ENCODE measurements at places on chromosomes 2 and 18. TPM values are rescaled to one million over a fixed set of nuclear protein-coding genes. Genes with fewer than 3 reads are reported as not detected.

GRCh38 chr2:121051311-121051710, 233.7 kb downstream of the TFCP2L1 start:
- H3K27me3 ChIP-seq: no peaks in the 10 kb centered on the region
- no peaks in the 10 kb centered on the region for H3K4me1 ChIP-seq

DNA sequence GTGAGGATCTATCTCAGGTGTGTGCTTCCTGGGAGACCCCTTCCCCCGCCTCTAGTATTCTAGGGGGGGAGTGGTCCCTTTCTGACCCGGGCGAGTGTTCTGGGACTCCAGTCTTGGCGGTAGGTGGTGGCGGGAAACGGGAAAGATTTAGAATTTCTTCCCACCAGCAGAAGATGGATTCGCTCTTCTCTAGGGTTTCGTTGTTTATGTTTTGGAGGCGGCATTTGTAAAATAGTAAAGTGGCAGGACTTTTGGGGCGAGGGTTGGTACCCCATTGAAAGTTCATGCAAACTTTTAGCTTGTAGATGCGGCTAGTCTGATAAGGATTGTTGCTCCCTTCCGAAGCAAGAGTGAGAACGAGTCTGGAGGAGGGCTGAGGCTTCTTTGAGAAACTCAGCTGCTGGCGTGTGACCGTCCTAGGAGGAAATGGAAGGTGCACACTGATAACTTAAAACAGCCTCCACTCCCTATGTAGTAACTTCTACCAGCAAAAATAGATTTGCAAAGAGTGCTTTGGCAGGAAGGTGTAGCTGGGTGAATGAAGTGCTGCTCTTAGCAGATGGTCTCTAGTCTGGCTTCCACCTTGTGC, 412 bp downstream of the GPD2 start:
- peak overlapping the region; percentile 98 for H3K27ac ChIP-seq
- no peaks in the 10 kb centered on the region for H3K27me3 ChIP-seq
- H3K4me1 ChIP-seq: peaks cover 7% of the 10 kb centered on the region
- no peak for DNase-seq
- H3K36me3 ChIP-seq: no peaks in the 10 kb centered on the region
- H3K4me3 ChIP-seq: peak overlapping the region; percentile 84

DNA sequence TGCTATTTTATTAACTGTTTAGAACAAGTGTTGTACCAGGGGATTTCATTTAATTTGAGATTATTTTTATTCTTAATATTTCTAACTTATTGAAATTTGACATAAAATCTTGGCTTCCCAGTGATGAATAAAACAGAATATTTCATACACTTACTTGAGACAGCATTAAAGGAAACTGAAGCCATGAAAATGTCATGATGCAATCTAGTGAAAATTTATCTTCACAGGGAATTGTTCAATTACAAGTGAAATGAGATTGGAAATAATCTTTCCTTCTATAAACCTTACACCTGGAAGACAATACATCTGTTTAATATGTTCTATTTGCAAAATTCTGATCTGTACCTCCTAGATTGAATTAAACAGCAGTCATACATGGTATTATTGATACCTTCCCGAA, 511.0 kb upstream of the CDH7 start:
- no peaks in the 10 kb centered on the region for H3K4me1 ChIP-seq
- no peak overlapping the region for H3K27ac ChIP-seq
- no peak for DNase-seq
- H3K4me3 ChIP-seq: no peak overlapping the region

DNA sequence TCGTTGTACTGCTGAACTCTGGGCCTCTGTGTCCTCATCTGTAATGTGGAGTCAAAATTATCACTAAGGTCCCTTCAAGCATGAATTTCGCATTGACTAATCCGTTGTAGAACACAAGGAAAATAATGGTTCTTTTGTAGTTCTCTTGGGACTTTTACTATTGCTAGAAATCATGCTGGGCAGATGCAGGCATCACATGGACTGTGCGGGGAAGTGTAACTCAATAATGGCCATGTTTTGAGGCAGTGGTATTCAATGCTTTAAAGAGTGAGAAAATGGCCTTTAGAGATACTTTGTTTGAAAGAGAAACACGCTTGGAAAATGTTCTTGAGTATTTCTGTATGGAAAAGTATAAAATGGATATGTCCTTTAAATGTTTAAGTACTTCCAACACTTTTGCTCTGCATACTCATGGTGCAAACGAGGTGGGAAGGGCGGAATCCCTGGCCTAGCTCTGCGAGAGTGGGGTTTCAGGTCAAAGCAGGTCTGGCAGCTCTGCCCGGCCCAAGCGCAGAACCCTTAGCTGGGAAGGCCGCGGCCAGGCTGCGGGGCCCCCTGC, 117.3 kb upstream of the MSTN start:
- DNase-seq: no peak
- peak overlapping the region; percentile 80 for H3K4me3 ChIP-seq
- H3K27me3 ChIP-seq: no peaks in the 10 kb centered on the region
- no peak overlapping the region for H3K27ac ChIP-seq
- no peaks in the 10 kb centered on the region for H3K36me3 ChIP-seq

DNA sequence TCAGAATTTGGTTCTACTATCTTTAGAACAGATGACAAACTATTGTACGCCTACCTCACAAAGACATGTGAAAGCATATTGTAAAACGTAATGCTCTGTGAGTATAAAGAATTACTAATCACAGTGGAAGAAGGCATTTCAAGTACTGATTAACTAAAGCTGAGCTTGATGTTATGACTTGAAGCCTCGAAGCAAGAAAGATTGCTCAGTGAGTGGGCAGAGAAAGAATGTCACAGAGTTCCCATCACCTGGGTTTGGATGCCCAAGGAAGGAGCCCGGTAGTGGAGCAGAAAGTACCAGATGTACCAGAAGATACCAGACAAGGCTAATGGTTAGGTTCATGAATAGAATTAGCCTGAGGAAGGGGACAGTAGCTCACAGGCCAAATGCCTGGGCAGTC, 39.5 kb upstream of the FAM110C start:
- no peaks in the 10 kb centered on the region for H3K36me3 ChIP-seq
- DNase-seq: no peak
- no peak overlapping the region for H3K27ac ChIP-seq
- no peak overlapping the region for H3K4me3 ChIP-seq
- H3K4me1 ChIP-seq: peaks cover 7% of the 10 kb centered on the region

Gene REG3G
- total RNA-seq: 1.5 TPM

Gene CDH19
- total RNA-seq: 3.5 TPM

DNA sequence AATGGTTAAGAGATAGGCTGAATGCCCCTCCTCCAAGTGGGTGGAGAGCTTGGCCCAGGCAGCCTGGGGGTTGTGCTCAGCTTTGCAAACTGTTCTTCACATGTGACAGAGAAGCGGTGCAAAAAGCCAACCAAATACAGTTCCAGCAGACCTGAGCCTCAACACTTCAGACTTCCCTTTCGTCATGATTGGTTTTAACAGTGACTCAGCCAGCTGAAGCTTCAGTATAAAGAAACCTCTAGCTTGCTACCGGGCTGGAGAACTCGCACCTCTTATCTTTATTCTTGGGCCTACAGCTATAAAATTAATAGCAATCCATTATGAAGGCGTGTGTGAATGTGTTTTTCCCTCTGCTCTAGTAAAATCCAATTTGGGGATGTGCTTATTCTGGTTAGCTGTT, 20.0 kb downstream of the SETBP1 start:
- no peaks in the 10 kb centered on the region for H3K36me3 ChIP-seq
- DNase-seq: no peak
- H3K4me3 ChIP-seq: no peak overlapping the region
- H3K27me3 ChIP-seq: no peaks in the 10 kb centered on the region
- H3K4me1 ChIP-seq: peaks cover 26% of the 10 kb centered on the region
- H3K27ac ChIP-seq: no peak overlapping the region

GRCh38 chr2:98985905-98986666, 50.1 kb upstream of the CRACDL start:
- no peak for DNase-seq
- no peaks in the 10 kb centered on the region for H3K27me3 ChIP-seq
- no peaks in the 10 kb centered on the region for H3K4me1 ChIP-seq
- no peak overlapping the region for H3K27ac ChIP-seq
- H3K36me3 ChIP-seq: no peaks in the 10 kb centered on the region

Gene SH3RF3
- 5.2 TPM for total RNA-seq

GRCh38 chr2:25000503-25001324, 29.0 kb upstream of the DNAJC27 start:
- no peak for DNase-seq
- H3K27ac ChIP-seq: no peak overlapping the region
- no peaks in the 10 kb centered on the region for H3K27me3 ChIP-seq
- H3K4me3 ChIP-seq: no peak overlapping the region

Gene DNPEP
- total RNA-seq: 69.6 TPM

DNA sequence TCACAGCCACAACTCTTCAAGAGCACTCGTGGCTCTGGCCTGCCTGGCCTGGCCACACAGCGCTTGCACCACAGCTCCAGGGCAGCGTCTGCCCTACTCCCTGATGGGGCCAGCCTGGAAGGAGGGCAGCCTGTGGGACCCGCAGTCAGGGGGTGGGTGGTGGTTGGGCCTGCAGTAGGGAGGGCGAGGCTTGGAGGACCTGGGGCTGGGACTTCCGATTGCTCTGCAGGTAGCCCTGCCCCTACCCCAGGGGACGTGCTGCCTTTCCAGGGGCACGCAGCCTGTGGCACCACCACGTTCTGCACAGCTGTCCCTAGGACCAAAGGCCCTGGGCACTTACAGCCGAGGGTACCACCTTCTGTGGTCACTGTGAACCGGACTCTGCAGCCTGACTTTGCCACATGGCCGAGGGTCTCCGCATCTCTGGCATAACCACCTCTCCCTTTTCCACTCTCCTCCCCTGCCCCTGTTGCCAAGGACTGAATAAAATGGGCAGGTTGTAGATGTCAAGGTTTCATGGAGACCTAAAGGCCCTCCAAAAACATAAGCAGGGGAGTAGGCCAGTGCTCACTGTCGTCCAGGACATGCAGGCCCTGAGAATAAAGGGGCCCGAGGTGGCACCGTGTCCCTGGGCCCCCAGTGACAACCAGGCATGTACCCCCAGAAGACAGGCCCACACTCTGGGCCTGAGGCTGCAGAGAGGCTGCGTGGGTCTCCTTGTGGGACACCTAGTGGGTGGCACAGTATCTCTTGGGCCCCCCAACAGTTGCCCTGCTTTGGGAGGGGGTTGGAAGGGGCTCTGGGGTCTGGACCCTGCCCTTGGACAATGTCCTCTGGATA, 87.3 kb downstream of the INHBB start:
- no peak overlapping the region for H3K4me3 ChIP-seq
- H3K36me3 ChIP-seq: no peaks in the 10 kb centered on the region
- no peaks in the 10 kb centered on the region for H3K27me3 ChIP-seq
- no peak for DNase-seq
- no peaks in the 10 kb centered on the region for H3K4me1 ChIP-seq
- no peak overlapping the region for H3K27ac ChIP-seq

Gene EVA1A
- total RNA-seq: 12.2 TPM

Gene CFC1
- not detected for total RNA-seq

Gene TEKT4
- not detected for total RNA-seq

Gene ACKR3
- total RNA-seq: 15.0 TPM

Gene TRPM8
- total RNA-seq: not detected

DNA sequence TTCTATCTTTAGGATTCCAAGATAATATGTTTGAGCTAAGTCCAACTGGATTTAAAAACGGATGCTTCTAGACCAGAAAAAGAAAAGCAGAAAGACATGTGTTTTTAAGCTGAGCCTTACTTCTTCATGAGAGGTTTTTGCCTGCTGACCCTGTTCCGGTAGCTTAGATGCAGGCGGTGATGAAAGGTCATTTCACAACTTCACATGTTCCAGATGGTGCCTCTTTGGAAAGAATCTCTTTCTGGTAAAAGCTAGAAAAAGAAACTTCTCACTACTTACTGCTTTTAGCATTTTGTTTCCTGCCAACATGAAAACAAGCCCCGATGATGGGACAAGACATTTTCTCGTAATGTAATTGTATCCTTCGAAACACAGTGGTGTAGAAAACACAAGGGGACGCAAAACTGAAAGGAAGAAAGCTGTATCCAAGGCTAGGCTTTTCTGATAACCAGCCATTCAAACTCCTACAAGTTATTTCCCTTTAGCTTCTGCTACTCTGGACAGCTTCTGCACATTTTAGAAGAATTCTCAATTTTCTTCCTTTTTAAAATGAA, 407.3 kb upstream of the LYPD1 start:
- H3K4me3 ChIP-seq: no peak overlapping the region
- peaks cover 2% of the 10 kb centered on the region for H3K4me1 ChIP-seq
- H3K36me3 ChIP-seq: no peaks in the 10 kb centered on the region
- no peaks in the 10 kb centered on the region for H3K27me3 ChIP-seq

GRCh38 chr2:177689623-177690022, 297.1 kb downstream of the AGPS start:
- no peaks in the 10 kb centered on the region for H3K27me3 ChIP-seq
- H3K27ac ChIP-seq: no peak overlapping the region
- H3K4me3 ChIP-seq: no peak overlapping the region
- DNase-seq: no peak
- no peaks in the 10 kb centered on the region for H3K36me3 ChIP-seq
- H3K4me1 ChIP-seq: peaks cover 5% of the 10 kb centered on the region

Gene PPP1R1C
- total RNA-seq: not detected

- H3K4me3 ChIP-seq: no peak overlapping the region
- H3K36me3 ChIP-seq: no peaks in the 10 kb centered on the region
- no peak overlapping the region for H3K27ac ChIP-seq
- H3K27me3 ChIP-seq: no peaks in the 10 kb centered on the region
Measured at GRCh38 chr2:58449286-58450010, 208.3 kb upstream of the FANCL start.

DNA sequence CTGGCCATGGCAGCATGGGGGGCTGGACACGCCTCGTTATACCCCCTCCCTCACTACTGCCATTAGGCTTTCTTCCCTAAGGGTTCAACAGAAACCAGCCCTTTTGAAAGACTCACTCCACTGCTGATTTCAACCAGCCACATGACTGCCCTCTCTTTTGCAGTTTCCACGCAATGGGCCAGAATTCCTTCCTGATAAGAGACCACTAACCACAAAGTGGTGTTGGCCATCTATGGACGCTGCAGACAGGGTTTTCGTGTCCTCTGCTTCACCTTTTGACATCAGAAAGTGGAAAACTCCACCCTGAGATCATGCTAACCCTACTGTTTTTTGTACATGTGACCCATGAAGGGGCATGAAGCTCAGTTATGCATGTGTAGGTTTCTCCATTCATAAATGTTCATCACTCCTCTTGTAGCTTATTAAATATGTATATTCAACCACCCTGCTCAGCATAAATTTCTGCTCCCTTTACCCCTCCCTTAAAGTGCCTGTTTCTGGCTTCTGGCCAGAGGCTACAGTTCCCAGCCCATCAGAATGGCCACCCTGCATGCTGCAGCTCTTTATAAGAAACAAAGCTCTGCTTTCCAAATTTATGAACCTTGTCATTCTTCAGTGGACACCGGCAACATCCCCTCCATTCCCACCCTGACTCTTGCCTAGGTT, 106.6 kb upstream of the MSH6 start:
- no peaks in the 10 kb centered on the region for H3K36me3 ChIP-seq
- no peak overlapping the region for H3K27ac ChIP-seq
- H3K4me3 ChIP-seq: no peak overlapping the region
- DNase-seq: no peak
- H3K4me1 ChIP-seq: no peaks in the 10 kb centered on the region

DNA sequence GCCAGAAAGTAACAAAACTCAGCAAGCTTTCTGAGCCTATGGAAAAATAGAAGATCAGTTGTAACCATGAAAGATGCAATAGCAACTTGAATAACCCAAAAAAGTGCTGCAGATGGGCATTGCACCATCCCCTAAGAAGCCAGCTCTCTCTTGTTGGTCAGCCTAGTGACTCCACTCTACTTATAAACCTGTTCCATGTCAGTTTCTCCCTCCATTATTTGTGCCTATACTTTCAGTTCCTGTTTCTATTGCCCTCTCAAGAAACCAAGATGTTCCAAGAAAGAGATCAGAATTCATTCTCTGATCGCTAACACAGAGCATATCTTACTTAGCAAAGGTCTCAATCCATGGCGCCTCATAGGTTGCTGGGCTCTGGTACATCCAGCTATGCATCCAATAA, 170.3 kb upstream of the MAP2 start:
- DNase-seq: no peak
- H3K27ac ChIP-seq: no peak overlapping the region
- H3K4me3 ChIP-seq: no peak overlapping the region
- H3K27me3 ChIP-seq: no peaks in the 10 kb centered on the region
- H3K4me1 ChIP-seq: no peaks in the 10 kb centered on the region
